Muscle of leg (tissue), 16 donors: ENCODE measurements at places on chromosomes 1 and 21. TPM values are rescaled to one million over a fixed set of nuclear protein-coding genes. Genes with fewer than 3 reads are reported as not detected.
A peak's percentile ranks its signal among the peaks of the same experiment; 100 is the strongest.

- DNase-seq, result no peak
Observed at GRCh38 chr1:184598403-184599193, 156.1 kb downstream of the EDEM3 start.

- DNase-seq, result no peak
Observed at GRCh38 chr1:168739908-168740307, 10.9 kb upstream of the DPT start.

GRCh38 chr1:46692811-46693770, 21.4 kb downstream of the TEX38 start:
- DNase-seq, result no peak

GRCh38 chr21:20902998-20903397, 95.2 kb upstream of the NCAM2 start:
- no peak for DNase-seq

- no peak for DNase-seq
Observed at GRCh38 chr1:154609398-154610380, 1.7 kb upstream of the ADAR start.

DNA sequence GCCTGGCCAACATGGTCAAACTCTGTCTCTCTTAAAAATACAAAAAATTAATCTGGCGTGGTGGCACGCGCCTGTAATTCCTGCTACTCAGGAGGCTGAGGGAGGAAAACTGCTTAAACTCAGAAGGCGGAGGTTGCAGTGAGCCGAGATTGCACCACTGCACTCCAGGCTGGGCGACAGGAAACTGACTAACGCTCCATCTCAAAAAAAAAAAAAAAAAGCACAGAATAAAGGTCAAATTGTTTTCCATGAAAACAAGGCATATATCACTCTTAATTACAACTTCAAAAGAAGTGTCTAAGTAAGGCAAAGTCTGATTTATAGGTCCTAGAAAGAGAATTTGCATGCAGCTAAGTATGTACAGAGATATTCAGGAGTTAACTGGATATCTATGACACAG, 25.6 kb downstream of the EYA3 start:
- no peak for DNase-seq

GRCh38 chr1:233707153-233707879, 93.4 kb downstream of the KCNK1 start:
- DNase-seq, result peak; percentile 9

DNA sequence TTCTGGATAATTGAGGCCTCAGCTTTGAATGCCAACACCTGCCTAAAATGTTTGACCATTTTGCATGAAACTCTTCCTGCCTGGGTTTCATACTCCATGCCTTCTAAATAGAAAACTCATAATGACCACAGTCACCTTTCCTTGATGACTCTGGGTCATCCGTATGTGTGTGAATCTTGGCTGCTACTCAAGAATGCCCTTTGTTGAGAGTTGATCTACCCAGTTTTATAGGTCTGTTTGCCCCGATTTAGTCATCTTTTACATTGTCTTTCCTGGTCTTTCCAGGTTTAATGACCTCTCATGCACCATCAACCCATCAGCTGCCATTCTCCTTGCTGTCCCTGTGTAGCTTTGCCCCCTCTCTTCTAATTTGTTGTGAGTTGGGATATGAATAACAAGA, 2.7 kb upstream of the SLC5A9 start:
- no peak for DNase-seq

Gene PGLYRP4
- total RNA-seq, result not detected

GRCh38 chr1:37676281-37677142, 15.8 kb upstream of the CDCA8 start:
- peak; percentile 90 for DNase-seq

Gene DRAM2
- 31.4 TPM for total RNA-seq

Gene CHRM3
- 2.5 TPM for total RNA-seq

DNA sequence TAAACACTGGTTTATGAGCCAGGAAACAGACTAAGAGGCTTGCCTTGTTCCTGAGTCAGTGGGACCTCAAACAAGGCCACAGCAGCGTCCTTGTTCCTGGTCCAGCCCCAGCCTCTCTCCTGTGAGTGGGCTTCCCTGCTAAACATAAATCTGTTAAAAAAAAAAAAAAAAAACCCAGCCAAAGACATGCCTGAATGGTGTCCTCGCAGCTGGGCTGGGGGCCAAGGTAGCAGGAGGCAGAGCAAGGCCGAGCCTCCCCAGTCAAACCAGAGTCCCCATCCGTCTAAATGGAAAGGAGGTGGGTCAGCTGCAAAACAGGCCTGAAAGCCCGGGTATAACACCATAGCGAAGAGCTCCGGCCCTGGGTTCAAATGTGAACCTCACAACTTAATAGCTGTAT, 18.1 kb upstream of the IFFO2 start:
- no peak for DNase-seq

Gene CD53
- 8.2 TPM for total RNA-seq

Gene INSRR
- 0.18 TPM for total RNA-seq
